ENCODE measurements at places on chromosomes 16 and 17.

GRCh38 chr17:13428611-13429042 is 173.1 kb downstream of the HS3ST3A1 start:
- no peak for DNase-seq

DNA sequence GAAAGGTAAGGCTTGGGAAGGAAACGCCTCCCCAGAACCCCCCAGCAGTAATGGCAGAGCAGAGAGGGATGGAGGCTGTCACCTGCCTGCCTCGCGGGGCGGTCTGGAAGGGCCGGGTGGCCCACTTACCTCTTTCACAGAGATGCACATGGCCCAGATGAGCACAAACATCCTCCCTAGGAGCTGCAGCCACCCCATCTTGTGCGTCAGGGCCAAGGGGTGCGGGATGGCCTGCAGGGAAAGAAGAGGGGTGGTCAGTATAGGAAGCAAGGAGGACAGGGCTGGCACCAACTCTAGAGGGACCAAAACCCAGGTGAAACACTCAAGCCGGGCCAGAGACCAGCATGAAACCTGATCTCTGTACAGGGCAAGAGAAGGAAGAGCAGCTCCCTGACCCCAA is 29.7 kb downstream of the TRPV3 start:
- DNase-seq: no peak

- no peak for DNase-seq
Measured at GRCh38 chr16:10558305-10558704, 22.1 kb downstream of the EMP2 start.

GRCh38 chr17:41697122-41697962 is 8.7 kb downstream of the EIF1 start:
- no peak for DNase-seq

GRCh38 chr17:61026818-61027217 is 349.2 kb downstream of the BCAS3 start:
- DNase-seq: no peak

DNA sequence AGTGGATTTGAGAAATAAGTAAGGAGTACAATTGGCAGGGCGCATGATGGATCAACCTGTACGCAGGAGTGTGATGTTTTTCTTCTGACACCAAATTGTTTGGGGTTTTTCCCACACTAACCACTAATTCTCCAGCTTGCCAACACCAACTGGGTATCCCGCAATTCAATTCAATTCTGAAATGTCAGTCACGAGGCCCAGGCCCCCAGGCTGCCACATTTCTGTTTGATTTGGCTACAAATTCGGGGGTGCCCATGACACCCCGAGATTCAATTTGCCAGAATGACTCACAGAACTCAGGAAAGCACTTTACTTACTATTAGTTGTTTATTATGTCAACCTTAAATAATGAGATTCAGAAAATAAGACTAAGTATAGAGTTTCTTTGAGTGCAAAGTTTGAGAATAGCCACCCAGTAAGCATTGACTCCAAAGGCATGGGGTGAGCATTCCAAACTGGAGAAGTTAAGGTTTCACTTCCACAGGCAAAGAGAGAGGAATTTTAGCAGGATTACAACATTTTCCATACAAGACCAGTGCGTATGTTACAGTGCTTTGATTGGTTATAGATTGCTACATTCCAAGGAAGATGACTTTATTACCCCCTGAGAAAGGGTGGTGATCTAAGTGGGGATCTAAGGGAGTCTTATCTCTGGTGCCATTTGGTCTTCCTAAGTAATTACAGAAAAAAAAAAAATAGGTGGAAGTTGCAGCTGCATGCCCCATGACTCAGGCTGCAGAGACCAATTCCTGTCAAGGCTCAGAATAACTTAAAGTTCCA is 11.5 kb downstream of the SLC46A1 start:
- no peak for DNase-seq

Data from DMS79 (cell line).